Hematopoietic multipotent progenitor cell (in vitro differentiated cells): ENCODE measurements at places on chromosomes 5 and 9. TPM values are rescaled to one million over a fixed set of nuclear protein-coding genes. Genes with fewer than 3 reads are reported as not detected.

Gene SOX30
- under 0.01 TPM for total RNA-seq

Gene IL4
- total RNA-seq = not detected

Gene CNOT6
- 11.6 TPM for total RNA-seq

Gene PAX5
- total RNA-seq = 3.0 TPM

Gene RHOBTB3
- total RNA-seq = 48.7 TPM

Gene QRFP
- total RNA-seq = under 0.01 TPM

Gene CATSPER3
- total RNA-seq = 0.27 TPM

Gene EQTN
- not detected for total RNA-seq

Gene OR1N1
- not detected for total RNA-seq

Gene CDX1
- not detected for total RNA-seq

Gene FBXO4
- 10.2 TPM for total RNA-seq

Gene SLC6A19
- total RNA-seq = under 0.01 TPM
